ENCODE measurements at places on chromosomes 3 and 15.

GRCh38 chr3:55296030-55296429, 191.1 kb downstream of the WNT5A start:
- DNase-seq, result no peak

- DNase-seq, result no peak
These were observed 5.7 kb downstream of the RASL12 start for GRCh38 chr15:65062061-65062460.

- DNase-seq, result no peak
These were observed 209.5 kb downstream of the PLOD2 start for GRCh38 chr3:145951441-145951840.

DNA sequence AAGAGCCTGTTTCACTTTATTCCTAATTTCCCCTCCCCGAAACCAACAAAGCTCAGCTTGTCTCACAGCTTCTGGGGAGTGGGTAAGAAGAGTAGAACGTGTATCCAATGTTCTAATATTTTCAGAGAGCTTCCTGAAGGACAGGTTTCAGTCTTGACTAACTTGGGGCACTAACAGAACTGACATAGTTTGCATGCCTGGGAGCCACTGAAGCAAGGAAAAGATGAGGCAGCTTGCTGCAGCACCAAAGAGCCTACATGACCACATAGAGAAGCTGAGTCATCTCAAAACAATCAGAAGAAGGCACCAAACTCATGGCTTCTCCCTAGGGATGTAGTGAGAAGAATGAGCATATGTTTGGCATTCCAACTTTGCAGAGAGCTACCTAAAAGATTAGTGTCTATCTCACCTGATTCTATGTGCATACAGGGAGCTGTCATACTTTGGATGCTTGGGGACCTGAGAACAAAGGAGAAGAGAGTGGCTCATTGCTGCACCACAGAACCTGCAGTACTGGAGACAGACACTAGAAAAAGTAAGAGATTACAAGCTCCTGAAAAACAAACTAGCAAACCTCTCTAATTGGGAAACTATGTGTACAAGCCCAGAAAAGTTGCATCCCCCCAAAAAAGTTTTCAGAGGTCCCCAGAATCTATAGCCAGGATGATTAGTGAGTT, 86.9 kb downstream of the DCLK3 start:
- DNase-seq, result no peak

- DNase-seq, result no peak
These were observed 93.7 kb downstream of the MYLK start for GRCh38 chr3:123790254-123791072.

- no peak for DNase-seq
These were observed 187.1 kb upstream of the AGTR1 start for GRCh38 chr3:148510561-148510960.

- peak; percentile 70 for DNase-seq
These were observed 22.0 kb downstream of the RAB27A start for GRCh38 chr15:55267401-55268175.

GRCh38 chr15:71424765-71425164, 309.5 kb downstream of the THSD4 start:
- no peak for DNase-seq

- no peak for DNase-seq
These were observed 1036.5 kb downstream of the ROBO2 start for GRCh38 chr3:78076379-78076778.

DNA sequence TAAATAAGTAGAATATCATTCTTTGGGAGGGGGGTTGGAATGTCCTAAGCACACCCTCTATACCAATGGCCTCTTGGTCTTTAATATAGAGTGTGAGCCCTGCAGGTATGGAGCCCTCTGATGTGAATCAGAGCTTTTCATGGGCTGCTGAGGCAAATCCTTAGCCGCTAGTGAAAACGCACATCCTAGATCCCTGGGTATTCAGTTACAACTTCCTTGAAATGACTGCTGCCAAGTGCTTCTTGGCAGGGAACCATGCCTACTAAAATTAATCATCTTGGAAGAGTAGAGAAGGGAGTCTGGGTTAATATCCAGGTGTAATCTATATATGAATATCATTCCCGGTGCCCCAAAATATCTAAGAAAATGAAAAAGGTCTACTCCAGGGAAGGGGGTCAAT, 109.1 kb downstream of the POLQ start:
- no peak for DNase-seq

DNA sequence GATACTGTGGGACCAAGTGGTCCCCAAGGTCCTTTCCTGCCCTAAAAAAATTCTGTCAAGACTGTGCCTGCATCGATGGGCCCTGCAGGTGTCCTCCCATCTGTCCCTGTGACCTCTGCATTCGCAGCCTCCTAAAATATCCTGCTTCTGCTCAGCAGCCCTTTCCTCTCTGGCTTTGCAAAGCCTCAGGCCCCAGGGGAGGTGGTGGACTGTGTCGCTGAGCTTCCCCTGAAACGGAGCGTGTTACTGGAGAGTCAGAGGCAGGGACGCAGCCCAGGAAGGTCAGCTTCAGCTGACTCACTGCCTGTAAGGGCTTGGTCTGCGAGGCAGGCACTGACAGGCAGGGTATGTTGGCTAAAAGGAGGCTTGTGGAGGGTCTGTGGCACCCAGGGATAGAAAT, 110.0 kb downstream of the RAB11A start:
- no peak for DNase-seq

GRCh38 chr3:100537646-100538338, 45.4 kb downstream of the TMEM45A start:
- no peak for DNase-seq

DNA sequence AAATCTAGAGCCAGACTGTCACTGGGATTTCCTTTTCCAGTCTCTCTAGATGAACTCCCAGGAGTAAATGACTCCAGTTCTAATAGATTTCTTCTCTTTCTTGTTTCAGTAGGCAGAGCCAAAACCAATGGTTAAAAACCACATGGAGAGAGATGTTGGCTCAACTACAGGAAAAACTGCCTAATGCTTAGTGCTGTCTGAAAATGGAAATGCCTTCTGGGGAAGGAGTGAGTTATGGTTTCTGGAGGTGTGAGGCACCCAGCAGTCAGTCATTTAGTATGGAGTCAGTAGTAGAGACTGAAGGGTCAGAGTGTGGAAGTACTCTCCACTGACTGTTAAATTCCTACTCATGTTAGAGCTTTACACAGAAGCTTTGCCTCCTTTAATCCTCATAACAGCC, 136.7 kb downstream of the CCNL1 start:
- DNase-seq, result no peak

DNA sequence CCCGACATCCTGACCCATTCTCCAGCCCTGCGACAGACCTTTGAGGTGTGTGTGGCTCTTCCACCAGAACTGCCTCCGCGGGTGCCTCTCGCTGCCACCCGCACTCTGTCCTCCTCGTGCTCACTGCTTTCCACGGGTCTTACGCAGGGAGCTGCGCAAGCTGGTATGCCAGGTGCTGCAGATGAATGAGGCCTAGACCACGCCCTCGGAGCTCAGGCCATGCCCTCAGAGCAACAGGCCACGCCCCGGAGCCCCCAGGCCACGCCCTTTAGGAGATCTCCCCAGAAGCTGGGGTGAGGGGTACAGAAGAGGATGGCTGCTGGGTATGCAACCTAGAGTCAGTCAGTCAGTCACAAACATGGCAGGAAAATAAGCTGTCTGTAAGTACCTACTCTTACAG, 300.3 kb downstream of the GABRG3 start:
- no peak for DNase-seq

DNA sequence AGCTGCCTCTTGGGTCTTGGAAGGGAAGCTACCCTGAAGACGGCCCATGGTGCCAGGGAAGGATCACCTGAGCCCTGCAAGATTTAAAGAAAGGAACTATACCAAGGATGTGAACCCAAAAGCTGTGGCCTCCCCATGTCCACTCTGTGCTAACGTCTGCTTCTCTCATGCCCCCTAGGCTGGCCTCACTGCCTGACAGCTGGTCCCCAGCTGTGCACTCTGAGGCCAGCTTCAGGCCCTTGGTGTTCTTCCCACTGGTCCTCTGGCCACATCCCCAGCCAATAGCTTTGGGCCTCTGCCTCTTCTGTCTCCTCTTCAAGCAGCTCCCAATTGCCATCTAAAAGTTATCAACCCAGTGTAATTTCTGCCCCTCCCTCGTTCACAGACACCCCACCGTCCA, 5.2 kb upstream of the LRRK1 start:
- DNase-seq, result no peak

GRCh38 chr3:54830658-54831057, 97.2 kb downstream of the LRTM1 start:
- DNase-seq, result no peak

DNA sequence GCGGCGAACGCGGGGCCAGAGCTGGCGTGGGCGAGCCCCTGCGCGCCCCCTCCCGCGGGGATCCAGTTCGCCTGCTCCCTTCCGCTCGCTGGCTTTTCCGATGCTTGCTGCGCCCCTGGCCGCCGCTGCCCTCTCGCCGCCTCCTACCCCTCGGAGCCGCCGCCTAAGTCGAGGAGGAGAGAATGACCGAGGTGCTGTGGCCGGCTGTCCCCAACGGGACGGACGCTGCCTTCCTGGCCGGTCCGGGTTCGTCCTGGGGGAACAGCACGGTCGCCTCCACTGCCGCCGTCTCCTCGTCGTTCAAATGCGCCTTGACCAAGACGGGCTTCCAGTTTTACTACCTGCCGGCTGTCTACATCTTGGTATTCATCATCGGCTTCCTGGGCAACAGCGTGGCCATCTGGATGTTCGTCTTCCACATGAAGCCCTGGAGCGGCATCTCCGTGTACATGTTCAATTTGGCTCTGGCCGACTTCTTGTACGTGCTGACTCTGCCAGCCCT, 721 bp downstream of the P2RY1 start:
- DNase-seq, result no peak

DNA sequence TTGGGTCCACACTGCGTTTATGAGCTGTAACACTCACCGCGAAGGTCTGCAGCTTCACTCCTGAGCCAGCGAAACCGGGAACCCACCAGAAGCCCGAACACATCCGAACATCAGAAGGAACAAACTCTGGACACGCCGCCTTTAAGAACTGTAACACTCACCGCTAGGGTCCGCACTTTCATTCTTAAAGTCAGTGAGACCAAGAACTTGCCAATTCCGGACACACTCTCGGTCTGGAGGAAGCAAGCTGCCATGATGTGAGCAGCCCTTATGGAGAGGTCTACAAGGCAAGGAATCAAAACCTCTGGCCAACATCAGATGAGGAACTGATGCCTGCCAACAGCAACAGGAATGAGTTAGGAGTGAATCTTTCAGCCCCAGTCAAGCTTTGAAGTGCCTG, 62.9 kb downstream of the SLC28A2 start:
- no peak for DNase-seq

DNA sequence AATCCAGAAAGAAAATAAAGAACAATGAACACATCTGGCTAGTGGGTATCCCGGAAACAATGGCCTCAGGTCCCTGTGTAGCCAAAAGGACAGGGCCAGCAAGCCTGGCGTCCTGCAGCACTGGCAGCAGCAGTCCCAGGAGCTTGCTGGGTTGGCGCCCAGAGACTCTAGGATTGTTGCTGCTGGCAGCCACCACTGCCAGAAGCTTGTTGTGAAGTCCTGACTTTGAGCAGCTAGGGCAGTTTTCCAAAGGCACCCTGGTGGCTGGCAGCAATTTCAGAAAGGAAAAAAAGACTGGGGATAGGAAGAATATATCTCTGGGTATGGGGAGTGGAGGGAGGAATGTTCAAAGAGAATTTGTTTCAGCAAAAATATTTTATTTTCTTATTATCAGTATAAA, 11.3 kb downstream of the SHQ1 start:
- no peak for DNase-seq

DNA sequence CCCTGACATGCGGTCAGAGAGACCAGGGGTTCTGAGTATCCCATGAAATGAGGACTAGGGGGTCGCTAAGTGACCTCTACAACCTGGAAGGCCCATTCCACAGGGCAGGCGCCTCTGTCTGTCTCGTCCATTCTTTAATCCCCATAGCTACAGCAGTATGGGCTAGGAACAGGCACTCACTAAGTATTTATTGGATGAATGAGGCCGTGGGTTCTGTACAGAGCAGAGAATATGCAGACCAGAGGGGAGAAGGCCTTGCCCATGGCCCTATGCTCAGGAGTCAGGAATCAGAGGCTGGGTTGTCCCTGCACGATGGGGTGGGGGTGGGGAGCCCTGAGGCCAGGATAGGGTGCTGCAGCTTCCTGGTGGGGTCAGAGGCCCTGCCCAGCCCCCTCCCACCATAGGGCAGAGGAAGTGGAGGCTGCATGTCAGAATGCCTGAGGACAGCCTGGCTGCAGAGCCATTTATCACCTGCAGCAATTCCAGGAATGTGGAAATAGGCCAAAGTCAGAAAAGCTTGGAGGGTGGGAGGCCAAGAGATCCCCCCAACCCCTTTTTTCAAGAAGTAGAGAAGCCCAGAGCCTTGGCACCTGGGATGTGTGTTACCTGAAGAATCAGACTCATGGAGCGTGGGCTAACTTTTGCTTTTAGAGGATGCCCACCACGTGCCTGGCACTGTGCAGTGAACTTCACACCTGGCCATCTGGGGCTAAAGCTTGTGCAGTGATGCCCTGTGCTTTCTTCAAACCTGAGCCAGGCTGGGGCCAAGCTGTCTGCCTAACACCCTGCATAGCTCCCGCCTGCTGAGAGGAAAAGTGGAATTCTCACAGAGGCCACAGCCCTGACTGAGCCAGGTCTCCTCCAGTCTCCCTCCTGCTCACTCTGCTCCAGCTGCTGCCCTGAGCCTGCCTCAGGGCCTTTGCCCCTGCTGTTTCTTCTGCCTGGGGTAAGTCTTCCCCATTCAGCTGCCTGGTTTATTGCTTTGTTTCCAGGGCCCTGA, 109.4 kb downstream of the WNT7A start:
- DNase-seq, result no peak

- DNase-seq, result no peak
These were observed 26.2 kb downstream of the RARB start for GRCh38 chr3:25454005-25454927.

Measured in activated CD8-positive, alpha-beta memory T cell treated with anti-CD3 and anti-CD28 coated beads for 1 hour (primary cell).